Stimulated activated CD8-positive, alpha-beta memory T cell treated with anti-CD3 and anti-CD28 coated beads, Interleukin-2, amount 100 ng/mL, for 1 hour (primary cell): ENCODE measurements at places on chromosomes 1 and 21.

- no peak for DNase-seq
These were observed 36.0 kb downstream of the SEC16B start for GRCh38 chr1:177933881-177934280.

GRCh38 chr21:32920474-32920873 lies 105.3 kb upstream of the OLIG2 start:
- DNase-seq: no peak

- DNase-seq: no peak
These were observed 105.7 kb downstream of the AK5 start for GRCh38 chr1:77387553-77387952.

GRCh38 chr1:106290805-106291501 lies 765.5 kb upstream of the PRMT6 start:
- no peak for DNase-seq

DNA sequence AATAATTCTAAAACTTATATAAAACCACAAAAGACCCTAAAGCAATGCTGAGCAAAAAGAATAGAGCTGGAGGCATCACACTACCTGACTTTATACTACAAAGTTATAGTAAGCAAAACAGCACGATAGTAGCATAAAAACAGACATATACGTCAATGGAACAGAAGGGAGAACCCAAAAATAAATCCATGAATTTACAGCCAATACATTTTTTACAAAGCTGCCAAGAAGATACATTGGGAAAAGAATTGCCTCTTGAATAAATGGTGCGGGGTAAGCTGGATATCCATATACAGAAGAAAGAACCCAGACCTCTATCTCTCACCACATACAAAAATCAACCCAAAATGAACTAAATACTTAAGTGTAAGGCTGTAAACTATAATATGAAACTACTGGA lies 51.3 kb upstream of the KRTAP11-1 start:
- no peak for DNase-seq

- DNase-seq: no peak
These were observed 57.9 kb downstream of the TRAF5 start for GRCh38 chr1:211384524-211384923.

GRCh38 chr1:198275597-198275996 lies 118.8 kb downstream of the NEK7 start:
- DNase-seq: no peak

DNA sequence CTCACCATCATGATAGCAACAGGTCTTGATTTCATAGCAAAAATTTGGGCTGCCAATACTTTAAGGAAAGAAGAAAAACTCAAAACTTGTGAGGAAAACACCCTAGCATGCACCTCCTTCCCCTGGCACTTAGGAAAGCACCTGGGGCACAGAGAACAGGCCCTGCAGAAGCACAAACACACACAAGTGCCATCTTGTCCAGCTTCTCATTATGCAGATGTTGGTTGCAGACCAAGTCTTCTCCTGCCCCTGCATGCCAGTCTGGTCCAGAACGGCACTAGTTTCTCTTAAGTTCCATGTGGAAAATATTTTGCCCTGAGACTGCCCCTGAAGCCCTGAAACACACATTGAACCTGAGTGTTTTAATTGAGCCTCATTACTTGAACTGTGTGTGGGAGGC lies 6.3 kb upstream of the ETV3 start:
- no peak for DNase-seq
